HCEC 1CT (cell line): ENCODE measurements at places on chromosomes 7 and 10.

- peak; percentile 71 for DNase-seq
Observed at GRCh38 chr10:88095223-88095721, 231.8 kb downstream of the PTEN start.

- DNase-seq, result no peak
Observed at GRCh38 chr10:64116707-64117106, 595.5 kb downstream of the REEP3 start.

- no peak for DNase-seq
Observed at GRCh38 chr10:3093996-3094395, 26.6 kb downstream of the PFKP start.

- DNase-seq, result peak; percentile 61
Observed at GRCh38 chr10:21304198-21304597, 221.3 kb downstream of the SKIDA1 start.

GRCh38 chr7:157521061-157521731, 184.4 kb downstream of the DNAJB6 start:
- DNase-seq, result no peak

- DNase-seq, result no peak
Observed at GRCh38 chr7:152899548-152900109, 140.1 kb downstream of the ACTR3B start.

- no peak for DNase-seq
Observed at GRCh38 chr10:75924309-75924902, 493.0 kb downstream of the LRMDA start.

DNA sequence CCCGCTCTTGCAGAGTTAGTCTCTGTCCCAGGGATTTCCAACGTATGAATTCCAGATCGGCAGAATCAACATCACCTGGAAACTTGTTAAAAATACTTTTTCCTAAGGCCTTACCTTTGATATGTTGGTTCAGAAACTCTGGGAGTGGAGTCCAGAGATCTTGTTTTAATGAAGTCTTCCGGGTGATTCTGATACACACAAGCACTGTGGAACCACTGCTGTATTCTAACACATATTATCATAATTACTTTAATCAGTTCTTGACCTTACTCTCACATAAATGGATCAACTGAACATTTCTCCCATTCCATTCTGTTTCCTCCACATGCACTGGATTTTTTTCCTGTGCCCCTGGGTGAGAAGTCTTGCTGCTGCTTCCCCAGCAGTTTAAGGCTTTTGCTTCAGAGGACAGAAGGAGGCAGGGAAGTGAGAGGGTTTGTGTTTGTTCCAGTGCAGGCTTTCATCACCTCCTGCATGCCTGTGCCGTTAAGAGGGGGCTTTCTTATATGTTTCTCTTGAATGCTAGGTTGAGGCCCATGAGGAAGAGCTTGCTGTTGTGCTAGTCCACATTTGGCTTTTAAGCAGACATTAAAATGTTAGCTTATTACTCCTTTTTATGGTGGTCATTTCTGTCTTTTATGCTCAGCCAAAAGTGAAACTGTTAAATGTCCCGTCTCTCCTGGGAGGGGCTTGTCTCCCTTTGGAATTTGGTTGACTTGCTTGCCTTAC, 32.4 kb downstream of the CCSER2 start:
- peak; percentile 37 for DNase-seq

- no peak for DNase-seq
Observed at GRCh38 chr10:132264306-132264950, 43.3 kb downstream of the STK32C start.

DNA sequence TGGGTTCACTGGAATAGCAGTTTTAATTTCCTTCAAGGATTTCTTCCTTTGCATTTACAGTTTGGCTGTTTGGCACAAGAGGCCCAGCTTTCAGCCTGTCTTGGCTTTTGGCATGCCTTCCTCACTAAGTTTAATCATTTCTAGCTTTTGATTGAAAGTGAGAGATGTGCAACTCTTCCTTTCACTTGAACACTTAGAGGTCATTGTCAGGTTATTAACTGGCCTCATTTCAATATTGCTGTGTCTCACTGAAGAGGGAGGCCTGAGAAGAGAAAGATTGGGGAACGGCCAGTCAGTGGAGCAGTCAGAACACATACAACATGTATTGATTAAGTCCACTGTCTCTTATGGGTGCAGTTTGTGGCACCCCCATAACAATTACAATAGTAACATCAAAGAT, 33.9 kb downstream of the PTTG1IP2 start:
- no peak for DNase-seq

- no peak for DNase-seq
Observed at GRCh38 chr10:71179382-71179781, 33.0 kb upstream of the UNC5B start.

DNA sequence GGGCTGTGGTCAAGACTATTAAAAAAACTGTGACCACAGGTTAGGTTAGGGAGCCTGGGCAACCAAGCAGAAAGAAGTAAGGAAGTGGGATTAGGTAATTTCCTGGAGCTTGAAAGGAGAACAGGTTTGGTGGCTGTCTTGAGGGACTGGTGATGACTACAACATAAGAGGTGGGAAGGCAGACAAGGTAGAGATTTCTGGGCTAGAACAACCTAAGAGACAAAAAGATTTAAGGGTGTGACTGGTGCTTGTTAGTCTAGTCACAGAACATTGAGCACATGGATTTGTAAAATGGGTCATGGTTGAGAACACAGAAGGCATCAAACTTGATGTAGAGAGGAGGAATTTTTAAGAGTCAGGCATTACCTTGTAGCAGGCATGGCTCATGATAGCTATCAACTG, 123.7 kb upstream of the ASAH2 start:
- no peak for DNase-seq

- DNase-seq, result peak; percentile 71
Observed at GRCh38 chr7:155003376-155004214, 671 bp upstream of the PAXIP1 start.

- no peak for DNase-seq
Observed at GRCh38 chr10:110162741-110163145, 44.7 kb upstream of the MXI1 start.

DNA sequence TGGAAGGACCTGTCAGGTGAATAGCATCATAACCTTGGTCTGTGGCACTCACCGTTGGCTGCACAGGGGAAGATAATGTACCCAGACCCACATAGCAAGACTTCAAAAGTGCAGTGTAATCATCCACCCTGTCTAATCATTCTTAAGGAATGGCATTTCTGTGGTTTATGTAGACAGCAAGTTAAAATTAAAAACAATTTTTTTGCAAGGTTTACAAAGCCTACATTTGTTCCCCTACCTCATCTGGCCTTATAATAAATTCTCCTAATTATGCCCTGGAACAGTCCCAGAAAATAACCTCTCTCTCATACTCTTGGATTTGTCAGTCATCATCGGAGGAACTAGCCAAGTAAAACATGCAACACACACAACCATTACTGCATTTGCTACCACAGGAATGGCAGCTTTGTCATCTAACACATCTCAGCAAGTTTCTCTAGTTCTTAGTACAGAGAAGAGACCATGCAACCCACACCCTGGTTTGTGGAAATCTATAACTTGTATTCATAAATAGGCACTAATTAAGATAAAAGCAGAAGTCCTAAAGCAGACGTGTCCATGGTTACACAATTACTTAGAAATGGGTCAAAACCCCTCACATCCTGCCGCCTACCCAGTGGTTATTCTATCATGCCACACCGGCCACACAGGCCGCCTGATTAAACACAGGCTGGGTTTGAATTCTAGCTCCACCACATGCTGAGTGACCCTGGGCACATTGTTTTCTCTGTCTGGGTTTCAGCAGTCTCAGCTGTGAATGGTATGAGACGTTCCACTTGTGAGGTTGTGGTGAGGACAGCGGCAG, 19.1 kb downstream of the ABLIM1 start:
- no peak for DNase-seq

GRCh38 chr7:4831723-4832495, 29.9 kb downstream of the PAPOLB start:
- no peak for DNase-seq

GRCh38 chr7:157394246-157395191, 57.7 kb downstream of the DNAJB6 start:
- peak; percentile 20 for DNase-seq

- no peak for DNase-seq
Observed at GRCh38 chr10:35711615-35712411, 69.7 kb upstream of the FZD8 start.

DNA sequence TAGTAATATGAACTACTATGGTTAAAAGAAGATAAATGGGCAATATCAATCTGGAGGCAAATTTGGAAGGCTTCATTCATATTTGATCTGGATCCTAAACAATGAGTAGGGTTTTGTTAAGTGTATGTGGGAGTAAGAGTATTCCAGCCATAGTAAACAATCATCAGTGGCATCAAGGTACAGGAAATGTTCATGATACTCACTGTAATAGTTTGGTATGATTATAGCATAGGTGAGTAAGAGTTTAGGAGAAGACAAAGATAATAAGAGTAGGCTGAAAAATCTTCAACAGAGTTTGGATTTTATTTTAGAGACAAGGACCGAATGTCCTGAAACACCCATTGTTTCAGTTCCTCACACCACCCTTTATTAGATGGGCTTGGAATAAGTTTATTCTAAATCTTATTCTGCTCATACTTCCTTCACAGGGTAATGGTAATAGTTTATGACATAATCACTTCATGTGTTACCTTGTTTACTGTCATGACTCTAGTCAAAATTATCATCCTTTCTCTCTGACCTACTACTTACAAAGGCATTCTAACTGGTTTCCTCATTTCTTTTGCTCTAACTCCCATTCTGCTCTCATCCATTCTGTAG, 38.9 kb downstream of the BRAF start:
- DNase-seq, result no peak

- no peak for DNase-seq
Observed at GRCh38 chr10:72842164-72842563, 51.4 kb upstream of the OIT3 start.

DNA sequence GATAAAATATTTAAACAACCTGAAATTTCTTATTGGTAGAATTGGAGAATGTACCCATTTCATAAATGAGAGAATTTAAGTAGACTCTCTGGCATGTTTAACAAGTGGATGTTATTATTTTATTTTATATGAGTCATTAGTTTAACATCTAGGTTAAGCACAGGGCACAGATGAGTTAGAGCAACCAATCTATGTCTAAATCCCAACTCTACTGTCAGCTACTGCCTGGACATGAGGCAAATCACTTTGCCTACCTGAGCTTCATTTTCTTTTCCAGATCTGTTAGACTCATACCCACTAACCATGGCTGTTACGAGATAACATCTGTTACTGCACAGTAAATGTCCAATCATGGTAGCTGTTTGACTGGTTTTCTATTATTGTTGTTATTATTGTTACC, 251.1 kb downstream of the INHBA start:
- DNase-seq, result peak; percentile 71

DNA sequence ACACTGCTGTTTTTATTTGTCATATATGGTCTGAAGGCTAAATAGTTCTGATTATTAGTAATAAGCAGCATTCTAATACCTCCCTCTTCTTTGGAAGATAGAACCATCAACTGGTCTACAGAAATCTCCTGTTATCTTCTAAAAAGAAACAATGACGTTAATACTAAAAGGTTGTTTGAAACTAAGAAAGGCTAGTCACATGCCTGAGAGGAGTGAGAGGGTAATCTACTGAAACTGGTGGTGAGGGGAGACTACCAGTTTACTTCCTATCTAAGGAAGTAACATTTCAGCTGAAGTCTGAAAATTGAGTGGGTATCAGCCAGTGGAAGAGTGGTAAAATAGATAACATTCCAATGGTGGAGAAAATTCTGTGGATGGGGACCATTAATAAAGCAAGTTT, 48.4 kb downstream of the FGFBP3 start:
- DNase-seq, result no peak

- DNase-seq, result peak; percentile 78
Observed at GRCh38 chr10:101067356-101068083, 5.7 kb downstream of the KAZALD1 start.

- DNase-seq, result no peak
Observed at GRCh38 chr7:117435475-117436043, 8.3 kb upstream of the ASZ1 start.

DNA sequence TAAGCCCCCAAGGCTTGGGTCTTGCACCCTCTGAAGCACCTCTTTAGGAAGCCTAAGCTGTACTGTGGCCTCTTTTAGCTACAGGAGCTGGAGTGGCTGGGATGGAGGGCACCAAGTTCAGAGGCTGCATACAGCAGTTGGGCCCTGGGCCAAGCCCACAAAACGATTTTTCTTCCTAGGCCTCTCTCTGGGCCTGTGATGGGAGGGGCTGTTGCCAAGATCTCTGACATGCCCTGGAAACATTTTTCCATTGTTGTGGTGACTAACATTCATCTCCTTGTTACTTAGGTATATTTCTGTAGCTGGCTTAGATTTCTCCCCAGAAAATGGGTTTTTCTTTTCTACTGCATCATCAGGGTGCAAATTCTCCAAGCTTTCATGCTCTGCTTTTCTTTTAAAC, 375.7 kb upstream of the NPSR1 start:
- no peak for DNase-seq

GRCh38 chr7:133367561-133367960, 114.7 kb downstream of the EXOC4 start:
- no peak for DNase-seq

DNA sequence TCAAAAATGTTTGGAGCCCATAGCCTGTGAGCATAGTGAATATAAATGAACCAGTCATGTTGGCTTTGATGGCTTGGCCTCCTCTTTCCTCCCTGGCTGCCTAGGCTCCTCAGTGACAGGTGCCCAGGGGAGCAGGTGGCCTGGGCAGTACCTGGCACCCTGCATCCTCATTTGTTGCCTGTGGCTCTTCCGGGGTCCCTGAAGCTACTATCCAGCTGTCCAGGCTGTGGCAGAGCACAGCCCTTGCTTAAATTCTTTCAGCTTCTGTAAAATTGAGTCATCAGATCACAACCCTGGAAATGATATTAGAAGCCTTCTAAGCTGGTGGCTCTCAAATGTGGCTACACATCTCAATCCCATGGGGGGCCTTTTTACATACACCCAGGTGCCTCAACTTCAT, 525.4 kb downstream of the GALNT17 start:
- DNase-seq, result no peak

DNA sequence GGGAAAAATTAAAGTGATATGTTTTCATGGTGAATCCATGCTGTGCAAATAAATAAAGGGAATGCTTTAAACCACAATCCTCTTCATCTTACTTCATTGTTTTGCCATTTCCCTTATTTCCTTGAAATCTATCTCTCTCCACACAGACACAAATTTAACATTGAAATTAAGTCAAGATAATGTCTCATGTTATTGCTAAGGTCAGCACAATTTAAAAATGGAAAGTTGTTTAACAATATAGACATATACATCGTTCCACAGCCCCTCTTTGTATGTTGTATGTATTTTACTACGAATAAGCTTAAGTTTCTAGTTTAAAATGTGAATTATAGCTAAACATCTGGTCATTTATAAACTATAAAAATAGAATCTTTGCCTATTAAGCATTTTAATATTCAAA, 256.9 kb downstream of the PLXDC2 start:
- DNase-seq, result no peak

GRCh38 chr7:39248041-39248691, 270.5 kb downstream of the POU6F2 start:
- DNase-seq, result no peak

DNA sequence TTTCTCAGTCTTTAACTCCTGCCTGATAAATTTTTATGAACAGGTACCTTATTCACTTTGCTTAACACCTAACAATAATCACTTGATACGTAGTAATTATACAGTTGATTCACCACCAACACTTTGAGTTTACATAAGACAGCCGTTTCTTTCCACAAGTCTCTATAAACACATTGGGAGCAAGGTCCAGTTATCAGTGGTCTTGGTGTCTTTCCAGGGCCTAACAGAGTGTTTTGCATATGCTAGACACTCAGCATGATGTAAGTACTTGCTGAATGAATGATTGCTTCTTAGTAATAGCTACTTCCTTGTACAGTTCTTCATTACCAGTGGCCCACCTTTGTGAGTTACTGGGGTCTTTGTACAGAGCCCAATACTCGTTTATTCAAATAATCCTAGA, 6.4 kb downstream of the CLDN12 start:
- DNase-seq, result no peak

- peak; percentile 29 for DNase-seq
Observed at GRCh38 chr7:29878081-29878688, 71.9 kb downstream of the WIPF3 start.
